ENCODE measurements at places on chromosomes 12 and 14.
A peak's percentile ranks its signal among the peaks of the same experiment; 100 is the strongest.

DNA sequence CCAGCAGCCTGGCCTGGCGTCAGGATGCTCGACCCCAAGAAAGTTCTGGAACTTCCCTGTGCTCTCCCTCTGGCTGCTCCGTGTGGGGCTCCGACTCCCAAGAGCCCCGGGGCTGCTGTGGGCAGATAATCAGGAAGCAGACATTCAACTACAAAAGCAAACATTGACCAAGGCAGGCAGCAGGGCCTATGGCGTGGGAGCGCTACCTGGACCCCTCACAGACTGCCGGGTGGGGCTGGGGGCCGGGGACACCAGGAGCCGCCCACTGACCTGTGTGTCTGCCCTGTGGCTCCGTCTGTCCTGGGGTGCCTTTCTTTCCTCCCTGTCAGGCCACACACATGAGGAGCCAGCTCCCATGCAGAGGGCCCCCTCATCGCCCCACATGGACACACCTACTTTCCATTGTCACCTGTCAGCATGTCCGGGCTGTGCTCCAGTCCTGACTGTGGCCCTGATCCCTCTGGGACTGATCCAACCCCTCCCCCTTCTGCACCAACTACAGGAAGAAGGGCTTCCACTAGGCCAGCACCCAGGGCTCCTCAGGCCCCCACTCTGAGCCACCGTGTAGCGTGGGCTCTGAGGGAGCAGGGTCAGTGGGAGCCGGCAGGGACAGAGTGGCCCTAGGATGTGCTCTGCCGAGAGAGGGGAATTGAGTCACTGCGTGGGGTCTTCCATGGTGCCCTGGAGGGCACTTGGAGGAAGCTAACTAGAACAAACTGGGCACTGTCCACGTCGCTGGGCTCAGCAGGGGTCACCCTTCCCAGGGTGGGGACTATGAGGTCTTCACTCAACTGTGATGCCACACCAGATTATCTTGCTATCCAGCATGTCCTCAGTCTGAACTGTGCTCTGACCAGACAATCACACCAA is 215.4 kb upstream of the C14orf180 start:
- DNase-seq: no peak

GRCh38 chr14:98578204-98578603 is 693.8 kb downstream of the BCL11B start:
- DNase-seq: no peak

DNA sequence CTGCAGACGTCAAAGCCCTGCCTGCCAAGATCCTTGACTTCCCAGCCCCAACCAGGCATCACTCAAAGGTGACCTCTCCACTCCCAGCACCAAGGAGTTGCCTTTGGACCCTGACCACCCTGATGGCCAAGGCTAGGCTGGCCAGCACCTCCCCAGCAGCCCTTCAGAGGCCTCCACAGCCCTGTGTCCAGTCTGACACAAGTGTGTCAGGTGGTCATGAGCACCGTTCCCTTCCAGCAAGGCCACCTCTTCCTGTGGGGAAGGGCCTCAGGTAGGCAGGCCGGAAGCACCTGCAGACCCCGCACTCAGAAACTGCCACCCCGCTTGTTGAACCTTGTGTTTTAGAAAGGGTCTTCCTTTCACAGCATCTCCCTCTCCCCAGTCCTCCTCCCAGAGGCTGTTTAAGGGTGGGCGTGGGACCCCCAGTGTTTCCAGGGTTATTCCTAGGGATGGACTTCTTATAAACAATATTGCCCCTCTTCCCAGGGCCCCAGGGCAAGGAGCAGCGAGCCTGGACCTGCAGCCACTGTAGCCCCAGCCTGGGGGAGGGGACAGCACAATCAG is 13.2 kb upstream of the INF2 start:
- no peak for DNase-seq

GRCh38 chr12:106239951-106240335 is 7.9 kb downstream of the CKAP4 start:
- DNase-seq: no peak

- no peak for DNase-seq
These were observed 1.3 kb downstream of the LRRK2 start for GRCh38 chr12:40225984-40226602.

- DNase-seq: no peak
These were observed 27.1 kb upstream of the PCNX4 start for GRCh38 chr14:60064491-60065072.

DNA sequence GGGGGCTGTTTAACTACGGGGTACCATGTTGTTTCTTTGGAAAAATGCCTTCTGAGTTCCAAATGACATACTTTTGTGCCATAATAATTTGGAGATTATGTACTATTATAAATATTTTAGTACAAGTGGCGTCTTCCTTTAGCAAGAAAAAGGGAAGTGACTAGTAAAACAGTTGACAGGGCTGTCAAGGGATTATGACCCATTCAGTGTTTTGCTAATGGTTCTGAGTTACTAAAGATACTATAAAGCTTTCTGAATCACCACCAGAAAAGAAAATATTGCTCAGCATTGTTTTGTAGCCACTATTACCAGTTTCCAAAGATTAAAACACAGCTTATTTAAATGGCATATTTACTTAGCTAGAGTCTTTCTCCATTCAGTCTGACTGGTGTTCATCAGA is 334.9 kb downstream of the SNAPC1 start:
- DNase-seq: no peak

DNA sequence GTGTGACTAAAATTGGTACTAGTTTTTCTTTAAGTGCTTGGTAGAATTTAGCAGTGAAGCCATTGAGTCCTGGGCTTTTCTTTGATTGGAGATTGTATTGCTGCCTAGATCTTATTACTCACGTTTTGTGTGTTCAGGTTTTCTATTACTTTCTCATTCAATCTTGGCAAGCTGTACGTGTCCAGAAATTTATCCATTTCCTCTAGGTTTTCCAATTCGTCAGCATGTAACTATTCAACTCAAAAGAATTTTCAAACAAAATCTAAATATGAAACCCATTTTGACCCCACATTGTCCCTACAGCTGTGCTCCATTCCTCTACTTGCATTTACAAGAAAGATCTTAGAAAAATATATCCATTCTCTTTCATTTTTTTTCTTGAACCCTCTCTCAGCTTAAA is 1613.4 kb upstream of the SEL1L start:
- no peak for DNase-seq

- no peak for DNase-seq
These were observed 104.2 kb downstream of the PCNX1 start for GRCh38 chr14:71011479-71011878.

- DNase-seq: no peak
These were observed 1.1 kb upstream of the ATP23 start for GRCh38 chr12:57940052-57940914.

GRCh38 chr12:18270958-18271460 is 9.7 kb downstream of the PIK3C2G start:
- no peak for DNase-seq

- DNase-seq: no peak
These were observed 10.0 kb upstream of the IL22 start for GRCh38 chr12:68263366-68263765.

GRCh38 chr12:89836026-89836425 is 127.4 kb upstream of the ATP2B1 start:
- DNase-seq: no peak

GRCh38 chr14:93044121-93044520 is 71.6 kb downstream of the ITPK1 start:
- DNase-seq: no peak

GRCh38 chr12:48972213-48972951 is 847 bp upstream of the WNT10B start:
- DNase-seq: no peak

GRCh38 chr12:71138011-71138410 is 19.8 kb downstream of the TSPAN8 start:
- DNase-seq: no peak

DNA sequence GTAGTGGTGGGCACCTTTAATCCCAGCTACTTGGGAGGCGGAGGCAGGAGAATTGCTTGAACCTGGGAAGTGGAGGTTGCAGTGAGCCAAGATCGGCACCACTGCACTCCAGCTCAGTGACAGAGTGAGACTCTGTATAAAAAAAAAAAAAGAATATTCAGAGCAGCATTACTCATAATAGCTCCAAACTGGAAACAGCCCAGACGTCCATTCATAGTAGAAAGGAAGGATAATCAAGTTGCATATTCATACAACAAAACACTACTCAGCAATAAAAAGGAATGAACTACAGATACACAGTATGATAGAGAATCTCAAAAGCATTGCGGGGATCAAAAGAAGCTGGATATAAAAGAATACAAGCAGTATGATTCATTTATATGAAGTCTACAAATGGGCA is 19.1 kb downstream of the TMEM30B start:
- no peak for DNase-seq

DNA sequence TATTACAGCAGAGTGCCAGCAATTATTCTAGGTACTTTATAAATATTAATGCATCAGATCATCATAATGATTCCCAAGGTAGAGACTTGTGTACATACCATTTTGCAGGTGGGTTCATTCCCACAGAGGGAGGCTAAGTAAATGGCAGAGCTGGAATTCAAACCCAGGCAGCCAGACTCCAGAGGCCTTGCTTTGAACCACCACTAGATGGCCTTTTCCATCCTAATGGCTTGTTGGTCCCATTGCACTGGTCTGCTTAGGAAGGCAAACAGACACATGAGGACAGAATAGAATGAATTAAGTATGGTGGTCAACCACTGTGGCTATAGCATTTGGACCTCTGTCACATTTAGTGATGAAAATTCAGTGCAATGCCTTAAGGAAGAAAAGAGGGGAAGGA is 158.7 kb downstream of the METTL25 start:
- no peak for DNase-seq

DNA sequence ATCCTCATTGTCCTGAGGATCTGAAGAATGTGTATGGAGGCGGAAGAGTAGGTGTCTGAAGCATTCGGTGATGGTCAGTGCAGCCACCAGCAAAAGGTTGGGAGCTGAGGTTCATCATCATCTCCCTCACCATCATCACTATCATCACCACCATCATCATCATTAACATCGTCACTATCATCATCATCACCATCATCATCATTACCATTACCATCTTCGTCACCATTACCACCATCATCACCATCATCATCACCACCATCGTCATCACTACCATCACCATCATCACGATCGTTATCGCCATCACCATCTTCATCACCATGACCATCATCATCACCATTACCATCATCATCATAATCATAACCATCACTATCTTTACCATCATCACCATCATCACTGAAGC is 90.8 kb upstream of the TMEM132D start:
- DNase-seq: no peak

- no peak for DNase-seq
These were observed 828 bp downstream of the MMAB start for GRCh38 chr12:109572506-109572845.

DNA sequence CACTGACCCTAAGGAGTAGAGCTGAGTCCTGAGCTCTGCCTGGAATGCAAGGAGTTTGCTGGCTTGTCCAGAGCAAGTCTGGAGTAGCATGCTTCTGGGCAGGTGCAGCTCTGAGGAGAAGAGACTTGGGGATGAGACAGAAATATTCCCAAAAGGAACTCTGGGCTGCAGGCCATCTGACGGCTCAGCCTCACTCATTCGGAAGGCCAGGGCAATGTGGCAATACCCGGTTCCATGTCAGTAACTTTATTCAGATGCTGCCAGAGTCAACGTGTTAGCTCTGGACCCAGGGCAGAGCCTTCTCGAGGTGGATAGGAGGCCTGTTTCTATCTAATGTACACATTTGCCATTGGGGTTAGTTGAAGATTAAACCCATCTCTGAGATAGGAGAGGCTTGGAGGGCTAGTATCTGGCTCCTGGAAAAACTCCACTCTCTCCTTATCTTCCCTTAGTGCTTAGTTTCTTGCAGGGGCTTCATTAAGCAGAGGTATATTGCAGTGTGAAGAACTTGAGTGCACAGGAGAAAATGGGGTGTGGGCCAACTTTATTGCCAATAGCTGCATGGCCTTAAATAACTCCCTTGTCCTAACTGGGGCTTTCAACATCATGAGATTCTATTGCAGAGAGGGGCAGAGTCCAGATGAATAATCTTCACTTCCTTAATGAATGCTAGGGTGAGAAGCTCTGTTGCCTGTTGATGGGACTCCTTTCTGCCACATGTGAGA is 65.6 kb downstream of the NTF3 start:
- no peak for DNase-seq

- DNase-seq: peak; percentile 54
These were observed 25.2 kb upstream of the RND1 start for GRCh38 chr12:48890657-48891418.

GRCh38 chr14:101286271-101287018 is 274.9 kb upstream of the DIO3 start:
- no peak for DNase-seq

DNA sequence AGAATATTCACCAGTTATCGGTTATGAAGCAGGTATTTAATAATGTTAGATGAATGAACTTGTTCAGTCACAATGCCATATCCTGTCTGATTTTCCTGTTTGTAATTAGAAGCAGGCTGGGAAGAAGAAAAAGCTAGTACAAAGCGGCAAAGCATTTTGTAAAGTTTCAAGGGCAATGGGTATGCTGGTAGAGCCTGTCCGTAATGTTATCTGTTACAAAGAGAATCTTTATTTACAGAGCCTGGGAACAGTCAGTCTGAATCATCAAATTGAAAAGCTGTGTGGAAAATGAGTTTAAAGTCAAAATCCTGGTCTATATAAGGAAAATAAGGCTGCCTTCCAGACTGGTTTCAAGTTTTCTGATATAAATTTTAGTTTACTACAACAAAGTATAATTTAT is 40.5 kb downstream of the PARP11 start:
- no peak for DNase-seq

DNA sequence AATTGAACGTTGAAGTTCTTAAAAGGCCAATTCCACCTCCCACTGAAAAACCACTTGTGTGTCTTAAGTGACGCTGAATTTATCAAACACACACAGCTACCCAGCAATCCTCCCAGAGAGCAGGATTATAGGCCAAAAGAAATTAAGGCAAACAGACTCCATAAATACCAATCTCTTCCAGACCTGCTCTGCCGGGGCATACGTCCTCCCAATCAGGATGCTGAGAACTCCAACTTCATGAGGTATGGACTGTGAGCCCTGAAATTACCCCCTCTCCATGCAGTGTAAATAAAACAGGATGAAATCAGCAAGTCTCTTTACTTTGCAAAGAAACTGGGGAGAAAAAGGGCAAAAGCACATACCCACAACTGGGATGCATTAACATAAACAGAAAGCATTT is 265.2 kb downstream of the KSR2 start:
- DNase-seq: no peak

GRCh38 chr14:52960627-52961026 is 9.8 kb upstream of the FERMT2 start:
- no peak for DNase-seq

- no peak for DNase-seq
These were observed 15.0 kb downstream of the PMCH start for GRCh38 chr12:102182635-102183034.

DNA sequence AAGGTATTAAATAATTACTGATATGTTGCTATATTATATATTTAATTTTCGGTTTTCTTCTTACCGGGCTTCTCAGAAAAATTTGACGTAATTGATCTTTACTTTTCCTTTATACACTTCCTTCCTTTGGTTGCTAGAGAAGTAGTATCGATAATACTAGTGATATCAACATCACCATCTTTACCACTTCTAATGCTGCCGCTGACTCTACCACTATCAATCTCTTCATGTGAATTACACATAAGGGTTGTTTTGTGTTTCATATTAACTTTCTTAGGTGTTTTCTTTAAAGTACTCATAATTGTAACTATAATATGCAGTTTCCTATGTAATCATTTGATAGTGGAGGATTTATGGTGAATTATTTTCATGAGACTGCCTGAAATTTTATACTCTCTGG is 30.9 kb upstream of the KLRF1 start:
- DNase-seq: no peak

GRCh38 chr14:66109426-66109825 is 376.7 kb upstream of the CCDC196 start:
- no peak for DNase-seq

GRCh38 chr14:66606826-66607225 is 98.9 kb downstream of the GPHN start:
- no peak for DNase-seq
